GM23338 (cell line): ENCODE measurements at places on chromosomes 3 and 15. TPM values are rescaled to one million over a fixed set of nuclear protein-coding genes. Genes with fewer than 3 reads are reported as not detected.

DAZL gene
- polyA plus RNA-seq = 2.5 and 3.2 TPM in 2 replicates

SERPINI2 gene
- polyA plus RNA-seq = 0.57 and 0.68 TPM in 2 replicates

SCAP gene
- polyA plus RNA-seq = 30.7 and 35.5 TPM in 2 replicates

GRCh38 chr15:65785151-65785550 lies 6.9 kb downstream of the DENND4A start:
- no peak for DNase-seq

DNA sequence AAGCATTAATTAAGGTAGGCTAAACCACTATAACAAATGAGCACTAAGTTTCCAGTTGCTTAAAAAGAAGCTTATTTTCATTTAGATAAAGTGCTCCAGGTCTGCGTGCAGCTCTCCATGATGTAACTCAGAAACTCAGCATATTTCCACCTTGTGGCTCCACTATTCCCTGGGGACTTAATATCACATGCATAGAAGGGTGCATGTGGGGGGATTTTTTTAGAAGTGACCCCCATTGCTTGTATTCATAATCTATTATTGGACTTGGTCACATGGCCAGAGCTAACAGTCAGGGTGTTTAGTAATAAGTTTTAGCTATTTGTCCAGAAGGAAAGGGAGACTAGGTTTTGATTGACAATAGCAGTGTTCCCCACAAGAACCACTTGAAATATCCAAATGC lies 86.8 kb downstream of the TMCO5A start:
- no peak for DNase-seq

DNA sequence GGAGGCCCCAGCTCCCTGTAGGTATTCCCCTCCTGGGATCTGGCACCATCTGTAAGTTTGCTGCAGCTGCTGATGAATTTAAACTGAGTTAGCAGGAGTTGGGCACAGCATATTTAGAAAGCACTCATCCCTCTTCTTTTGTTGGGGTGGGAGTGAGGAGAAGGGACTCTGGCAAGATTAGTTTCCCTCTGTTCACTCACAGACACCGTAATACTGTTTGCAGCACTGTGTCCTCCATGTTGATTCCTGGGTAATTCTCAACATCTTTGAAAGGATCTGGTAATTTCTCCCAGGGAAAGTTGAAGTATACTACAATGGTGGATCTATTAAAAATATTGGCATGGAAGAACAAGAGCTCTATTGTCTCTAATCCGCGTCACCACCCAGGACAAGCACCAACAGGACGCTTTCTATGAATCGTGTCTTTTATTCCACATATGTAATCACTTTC lies 173.3 kb downstream of the RBMS3 start:
- no peak for DNase-seq

DNA sequence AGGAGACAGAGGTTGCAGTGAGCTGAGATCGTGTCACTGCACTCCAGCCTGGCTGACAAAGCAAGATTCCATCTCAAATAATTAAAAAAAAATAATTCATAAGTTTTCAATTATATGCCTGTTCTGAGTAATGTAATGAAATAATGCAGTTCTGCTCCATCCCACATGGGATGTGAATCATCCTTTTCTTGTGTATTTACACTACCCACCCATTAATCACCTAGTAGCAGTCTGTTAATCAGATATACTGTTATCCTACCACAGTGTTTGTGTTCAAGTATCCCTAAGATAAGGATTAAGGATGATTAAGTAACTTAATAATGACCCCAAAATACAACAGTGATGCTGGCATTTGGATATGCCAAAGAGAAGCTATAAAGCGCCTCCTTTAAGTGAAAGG lies 38.8 kb downstream of the PIGB start:
- no peak for DNase-seq
